Left renal pelvis (tissue), 4 donors: ENCODE measurements at places on chromosomes 1 and 21.

- DNase-seq, result no peak
Measured at GRCh38 chr1:14937288-14937949, 216.1 kb upstream of the TMEM51 start.

DNA sequence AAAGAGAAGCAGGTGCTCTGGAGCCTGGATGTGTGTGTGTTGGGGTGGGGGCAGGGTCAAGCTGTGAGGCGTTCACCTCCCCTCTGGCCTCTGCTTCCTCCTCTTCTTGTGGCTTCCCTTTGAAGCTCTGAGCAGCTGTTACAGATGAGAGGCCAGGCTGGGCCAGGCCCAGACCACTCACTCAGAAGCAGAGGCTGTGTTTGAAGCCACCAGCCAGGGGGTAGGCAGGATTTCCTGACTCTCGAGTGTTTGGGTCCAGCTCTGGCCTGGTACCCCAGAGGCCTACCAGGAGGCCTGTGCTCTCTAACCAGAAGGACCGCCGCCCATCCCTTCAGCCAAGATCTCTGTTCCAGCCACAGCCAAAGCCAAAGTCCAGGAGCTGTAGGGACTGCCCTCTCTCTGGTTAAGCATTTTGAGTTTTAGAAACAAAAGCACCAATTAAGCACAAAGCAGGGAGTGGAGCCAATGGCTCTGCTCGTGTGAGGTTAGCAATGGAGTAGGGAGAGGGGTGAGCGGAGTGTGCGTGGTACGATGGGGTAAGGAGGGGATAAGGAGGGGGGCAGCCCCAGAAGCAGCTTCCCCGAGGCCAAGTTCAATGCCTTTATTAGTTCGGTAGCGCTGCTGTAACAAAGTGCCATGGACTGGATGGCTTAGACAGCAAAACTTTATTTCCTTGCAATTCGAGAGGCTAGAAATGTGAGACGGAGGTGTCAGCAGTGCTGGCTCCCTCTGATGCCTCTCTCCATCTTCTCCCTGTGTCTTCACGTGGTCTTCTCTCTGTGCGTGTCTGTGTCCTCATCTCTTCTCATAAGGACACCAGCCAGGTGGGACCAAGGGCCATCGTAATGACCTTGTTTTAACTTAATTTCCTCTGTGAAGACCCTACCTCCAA lies 20.5 kb downstream of the RCSD1 start:
- DNase-seq, result no peak

DNA sequence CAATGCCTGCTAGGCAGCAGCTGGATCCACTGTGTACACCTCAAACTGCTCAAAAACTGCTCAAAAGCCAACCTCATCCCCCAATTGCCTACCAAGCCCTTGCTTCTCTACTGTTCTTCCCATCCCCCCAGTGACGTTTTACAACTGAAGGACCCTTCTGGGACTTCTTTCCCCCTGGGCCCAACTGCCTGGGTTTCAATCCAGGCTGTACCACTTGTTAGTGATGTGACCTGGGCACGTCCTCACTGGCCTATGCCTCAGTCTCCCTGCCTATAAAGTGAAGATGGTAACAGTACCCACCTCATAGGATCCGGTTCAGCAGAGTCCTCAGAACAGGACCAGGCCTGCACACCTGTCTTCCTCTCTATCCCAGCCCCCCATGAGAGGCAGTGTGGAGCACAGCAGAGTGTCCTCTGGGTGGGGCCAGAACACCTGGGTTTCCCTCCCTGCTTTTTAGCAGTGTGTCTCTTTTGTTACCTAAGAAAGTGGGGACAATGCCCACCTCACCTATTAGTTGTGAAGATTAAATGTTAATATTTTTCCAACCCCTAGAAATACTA lies 1.9 kb upstream of the TEKT2 start:
- no peak for DNase-seq

DNA sequence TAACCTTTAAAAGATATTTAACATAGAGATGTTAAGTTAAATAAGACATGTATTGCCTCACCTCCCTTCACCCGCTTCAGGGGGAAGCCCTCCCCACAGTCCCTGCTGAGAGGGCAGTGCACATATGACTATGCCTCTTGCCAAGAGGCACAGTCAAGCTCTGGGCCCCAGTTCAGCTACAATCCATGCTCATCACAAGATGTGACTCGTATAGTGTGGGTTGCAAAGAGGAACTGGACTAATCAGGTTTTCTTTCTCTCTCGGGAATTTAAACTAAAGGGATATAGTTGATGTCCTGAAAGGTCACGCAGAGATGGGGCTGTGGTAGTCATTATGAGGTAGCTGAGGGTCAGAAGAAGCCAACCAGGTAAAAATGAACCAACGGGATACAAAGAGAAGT lies 35.6 kb downstream of the LYST start:
- no peak for DNase-seq

DNA sequence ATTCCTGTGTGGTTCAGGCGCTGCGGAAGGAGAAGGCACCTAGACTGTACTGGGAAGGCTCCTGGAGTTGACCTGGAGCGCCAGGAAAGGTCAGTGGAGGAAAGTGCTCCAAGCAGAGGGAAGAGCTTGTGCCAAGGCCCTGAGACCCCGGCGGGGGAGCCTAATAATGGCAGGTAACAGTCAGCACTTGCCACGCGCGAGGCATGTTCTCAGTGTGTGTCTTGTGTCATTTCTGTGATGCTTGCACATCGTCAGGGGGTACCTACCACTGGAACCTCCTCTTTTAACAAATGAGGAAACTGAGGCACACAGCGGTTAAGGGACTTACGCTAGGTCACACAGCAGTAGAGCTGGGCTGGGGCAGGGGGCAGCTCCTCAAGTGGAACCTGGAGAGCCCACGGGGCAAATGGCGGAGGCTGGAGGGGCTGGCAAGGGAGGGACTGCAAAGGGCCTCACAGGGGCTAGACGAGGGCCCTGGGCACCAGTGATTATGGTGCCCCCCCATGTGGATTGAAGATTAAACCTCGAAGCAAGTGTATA lies 976 bp upstream of the BMP8B start:
- DNase-seq, result no peak

DNA sequence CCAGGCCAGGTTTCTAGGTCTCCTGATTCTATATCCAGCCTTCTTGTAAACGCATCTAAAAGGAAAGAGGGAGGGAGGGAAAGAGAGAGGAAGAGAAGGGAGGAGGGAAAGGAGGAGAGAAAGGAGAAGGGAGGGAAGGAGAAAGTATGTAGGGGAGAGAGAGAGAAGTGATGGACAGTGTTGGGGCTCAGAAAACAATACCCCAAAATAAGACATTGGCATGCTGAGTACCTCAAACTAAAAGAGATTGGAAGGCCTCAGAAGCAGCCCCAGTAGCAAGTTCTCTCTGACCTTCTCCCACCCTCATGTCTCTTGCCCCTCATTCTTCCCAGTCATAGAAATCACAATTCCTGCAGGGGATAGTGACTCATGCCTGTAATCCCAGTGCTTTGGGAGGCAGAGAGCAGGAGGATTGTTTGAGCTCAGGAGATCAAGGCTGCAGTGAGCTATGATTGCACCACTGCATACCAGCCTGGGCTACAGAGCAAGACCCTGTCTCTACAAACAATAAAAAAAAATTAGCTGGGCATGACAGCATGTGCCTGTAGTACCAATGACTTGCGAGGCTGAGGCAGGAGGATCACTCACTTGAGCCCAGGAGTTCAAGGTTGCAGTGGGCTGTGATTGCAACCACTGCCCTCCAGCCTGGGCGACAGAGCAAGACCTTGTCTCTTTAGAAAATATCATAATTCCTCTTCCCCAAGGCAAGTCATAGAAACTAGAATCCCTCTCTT lies 51.2 kb downstream of the DNTTIP2 start:
- DNase-seq, result no peak

GRCh38 chr1:42657201-42657600 lies 1.0 kb upstream of the PPIH start:
- DNase-seq, result no peak

GRCh38 chr1:46413596-46413985 lies 19.5 kb downstream of the FAAH start:
- no peak for DNase-seq

- DNase-seq, result no peak
Measured at GRCh38 chr21:44814498-44815023, 3.3 kb downstream of the SUMO3 start.

DNA sequence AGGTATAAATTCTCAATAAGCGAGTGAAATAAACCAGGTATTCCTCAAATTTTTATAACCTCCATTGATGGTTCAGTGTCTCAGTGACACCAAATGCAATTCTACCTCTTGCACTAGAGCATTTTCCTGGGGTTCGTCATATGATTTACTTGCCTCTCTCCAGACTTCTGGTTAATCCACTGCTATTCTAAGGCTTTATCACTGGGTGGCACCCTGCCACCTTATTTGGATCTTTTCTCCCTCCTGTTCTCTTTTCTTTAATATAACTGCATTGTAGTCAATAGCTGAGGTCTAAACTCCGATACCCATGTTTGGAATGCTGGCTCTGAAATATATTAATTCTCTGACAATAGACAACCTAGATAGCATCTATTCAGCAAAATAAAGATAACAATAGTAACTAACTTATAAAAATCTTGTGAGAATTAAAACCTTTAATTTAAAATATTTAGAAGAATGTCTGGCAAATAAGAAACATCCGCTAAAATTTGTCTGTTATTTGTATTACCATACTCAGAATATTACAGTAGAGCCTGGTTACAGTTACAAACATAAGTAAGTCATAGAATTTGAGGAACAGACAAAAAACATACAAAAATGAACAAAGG lies 436.4 kb downstream of the PLA2G4A start:
- no peak for DNase-seq

- no peak for DNase-seq
Measured at GRCh38 chr1:207032528-207033017, at the start of gene C1orf116. Gene C1orf116 (minus strand): TSS chr1:207032756. CDS start chr1:207027598, 5,158 bp downstream.

- no peak for DNase-seq
Measured at GRCh38 chr1:42422737-42423136, 33.1 kb downstream of the ZMYND12 start.

GRCh38 chr1:205440476-205441317 lies 15.1 kb downstream of the BLACAT1 start:
- no peak for DNase-seq

DNA sequence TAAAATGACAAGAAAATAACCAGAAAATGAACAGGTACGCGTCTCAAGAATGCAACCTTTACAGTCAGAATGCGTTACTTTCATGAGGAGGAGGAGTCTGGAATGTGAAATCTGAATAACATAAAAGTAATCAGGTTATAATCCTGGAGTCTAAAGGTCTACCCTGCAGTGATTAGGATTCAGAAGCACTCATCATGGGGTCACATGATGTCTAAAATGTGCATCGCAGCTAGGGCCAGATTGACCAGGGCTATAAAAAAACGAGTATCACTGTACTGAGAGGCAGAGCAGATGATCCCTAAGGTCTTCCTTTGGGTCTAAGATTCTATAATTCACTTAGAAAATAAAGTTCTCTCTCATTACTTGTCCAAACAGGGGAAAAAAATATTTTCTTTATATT lies 7.4 kb downstream of the EIF2D start:
- DNase-seq, result no peak

DNA sequence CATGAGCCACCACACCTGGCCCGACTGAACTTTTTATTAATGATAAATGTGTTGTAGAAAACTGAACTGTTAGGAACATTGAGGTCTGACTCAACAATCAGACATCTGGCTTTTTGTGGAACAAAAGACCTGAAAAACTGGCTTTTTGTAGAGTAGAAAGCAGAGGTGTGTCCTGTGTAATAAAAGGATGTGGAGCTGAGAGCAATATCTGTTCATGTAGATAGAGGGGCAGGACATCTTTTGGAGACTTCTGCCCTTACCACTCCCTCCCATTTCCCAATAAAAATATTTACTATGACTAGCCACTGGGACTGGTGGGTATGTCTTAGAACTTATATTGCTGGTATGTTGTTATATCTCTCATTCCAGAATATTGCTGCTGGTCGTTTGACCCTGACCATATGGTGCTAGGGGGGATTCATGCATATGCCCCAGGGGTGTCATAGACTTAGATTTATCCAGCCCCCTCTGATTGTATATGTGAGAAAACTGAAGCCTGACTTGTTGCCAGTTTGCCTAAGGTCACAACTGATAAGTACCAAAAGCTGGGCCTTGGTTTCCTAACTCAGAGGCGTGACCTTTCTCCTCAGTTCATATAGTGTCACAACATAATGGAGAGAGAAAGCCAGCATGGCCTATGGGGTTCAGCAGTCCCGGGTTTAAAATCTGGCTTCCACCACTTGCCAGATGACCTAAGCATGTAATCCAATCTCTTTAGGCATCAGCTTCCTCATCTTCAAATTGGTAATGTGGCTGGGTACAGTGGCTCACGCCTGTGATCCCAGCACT lies 33.5 kb upstream of the PIGV start:
- no peak for DNase-seq

GRCh38 chr1:184945029-184945428 lies 29.3 kb downstream of the NIBAN1 start:
- DNase-seq, result no peak

GRCh38 chr1:44421446-44421884 lies 16.4 kb downstream of the RNF220 start:
- no peak for DNase-seq

GRCh38 chr1:178096421-178096820 lies 2.5 kb downstream of the RASAL2 start:
- DNase-seq, result no peak

DNA sequence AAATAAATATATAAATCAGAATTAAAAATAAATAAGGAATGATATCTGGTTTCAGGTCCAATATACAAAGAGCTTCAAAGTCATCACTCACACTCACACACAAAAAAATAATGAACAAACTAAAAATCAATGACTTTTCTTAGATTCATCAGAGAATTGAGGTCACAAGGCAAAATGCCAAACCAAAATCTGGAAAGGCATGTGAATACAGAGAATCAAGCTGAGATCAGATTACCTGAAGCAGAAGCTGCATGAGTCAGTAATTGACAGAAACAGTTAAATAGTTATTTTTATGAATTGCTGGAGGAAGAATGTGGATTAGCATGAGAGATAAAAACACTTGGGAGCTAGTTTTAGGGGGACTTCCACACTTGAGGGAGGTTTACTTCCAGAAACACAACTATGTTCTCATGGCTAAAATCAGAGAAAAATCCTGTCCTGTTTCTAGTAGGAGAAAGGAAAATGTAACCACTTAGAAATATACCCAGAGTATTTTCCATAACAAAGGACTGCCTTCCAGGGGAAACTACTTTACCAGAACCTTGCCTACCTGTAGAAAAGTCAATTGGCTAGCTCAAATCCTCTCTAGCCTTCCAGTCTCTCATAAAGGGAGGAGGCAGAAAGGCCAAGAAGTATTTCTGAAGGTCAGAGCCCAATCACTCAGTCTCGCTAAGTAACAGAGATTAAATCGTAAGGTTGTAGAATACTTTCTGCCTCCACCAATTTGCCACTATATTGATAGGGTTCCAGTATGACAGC lies 536.6 kb upstream of the NR5A2 start:
- DNase-seq, result no peak

DNA sequence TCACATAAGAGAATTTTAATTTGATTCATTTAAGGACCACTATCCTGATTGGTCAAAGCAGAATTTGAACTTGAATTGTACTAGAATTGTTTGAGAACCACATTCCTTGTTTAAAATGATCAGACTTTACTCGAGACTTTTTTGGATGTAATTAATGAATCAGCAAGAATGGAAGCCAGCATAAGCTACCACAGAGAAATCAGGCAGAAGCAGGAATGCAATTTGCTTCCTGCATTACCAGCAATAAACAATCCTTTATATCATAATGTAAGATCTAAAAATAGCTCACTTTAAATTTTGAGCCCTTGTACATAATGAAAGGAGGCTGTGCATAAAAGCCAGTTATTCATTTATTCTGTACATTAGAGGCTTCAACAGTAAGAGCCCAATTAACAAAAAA lies 119.8 kb upstream of the BACE2 start:
- no peak for DNase-seq
